ENCODE measurements at places on chromosomes 1 and 21.

DNA sequence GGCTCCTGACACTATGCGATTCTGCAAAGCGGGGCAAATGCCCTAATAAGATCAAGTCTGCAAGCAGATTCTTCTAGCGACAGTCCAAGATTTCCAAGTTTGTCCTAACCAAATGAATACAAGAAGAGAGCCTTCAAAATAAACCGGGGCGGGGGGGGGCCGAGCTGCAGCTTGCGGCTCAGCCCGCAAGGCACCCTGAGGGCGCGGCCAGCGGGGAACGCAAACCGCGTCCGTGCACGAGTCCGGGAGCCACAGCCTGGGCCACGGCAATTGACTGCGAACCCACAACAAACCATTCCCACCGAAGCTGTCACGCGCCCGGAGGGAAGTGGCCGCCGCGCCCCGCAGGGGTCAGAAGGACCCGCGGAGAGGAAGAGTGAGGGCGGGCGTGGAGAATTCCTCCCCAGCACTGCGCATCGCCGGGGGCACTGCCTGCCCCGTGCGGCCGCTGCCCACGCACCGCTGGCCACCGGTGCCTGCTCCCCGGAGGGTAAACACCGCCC lies 687 bp downstream of the TGFBR3 start:
- no peak for DNase-seq

DNA sequence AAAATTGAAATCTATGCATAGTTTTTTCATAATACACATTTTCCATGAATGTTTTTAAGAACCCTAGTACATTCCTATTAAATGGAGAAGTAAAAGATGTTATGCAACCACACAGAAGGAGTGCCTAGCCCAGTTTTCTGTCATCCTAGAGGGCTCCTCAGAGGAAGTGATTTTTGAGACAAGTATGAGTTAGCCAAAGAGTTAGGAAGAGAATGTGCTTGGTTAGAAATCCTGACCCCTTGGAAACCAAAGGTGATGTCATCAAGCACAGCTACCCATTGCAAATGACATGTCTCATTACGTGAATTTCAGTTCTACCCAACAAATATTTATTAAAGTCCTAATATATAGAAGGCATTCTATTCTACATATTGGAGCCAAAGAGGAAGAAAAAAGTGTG lies 88.9 kb upstream of the TNFSF4 start:
- DNase-seq, result peak; percentile 29

- peak; percentile 39 for DNase-seq
These were observed 89.9 kb upstream of the SLC2A1 start for GRCh38 chr1:43048601-43049011.

DNA sequence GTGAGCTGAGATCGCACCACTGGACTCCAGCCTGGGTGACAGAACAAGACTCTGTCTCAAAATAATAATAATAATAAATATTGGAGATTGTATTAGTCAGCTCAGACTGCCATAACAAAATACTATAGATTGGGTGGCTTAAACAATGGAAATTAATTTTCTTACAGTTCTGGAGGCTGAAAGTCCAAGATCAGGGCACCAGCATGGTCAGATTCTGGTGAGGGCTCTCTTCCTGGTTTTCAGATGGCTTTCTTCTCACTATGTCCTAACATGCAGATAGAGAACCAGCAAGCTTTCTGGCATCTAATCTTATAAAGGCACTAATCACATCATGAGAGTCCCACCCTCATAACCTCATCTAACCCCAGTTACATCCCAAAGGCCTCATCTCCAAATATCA lies 23.2 kb upstream of the DDAH1 start:
- DNase-seq, result no peak

DNA sequence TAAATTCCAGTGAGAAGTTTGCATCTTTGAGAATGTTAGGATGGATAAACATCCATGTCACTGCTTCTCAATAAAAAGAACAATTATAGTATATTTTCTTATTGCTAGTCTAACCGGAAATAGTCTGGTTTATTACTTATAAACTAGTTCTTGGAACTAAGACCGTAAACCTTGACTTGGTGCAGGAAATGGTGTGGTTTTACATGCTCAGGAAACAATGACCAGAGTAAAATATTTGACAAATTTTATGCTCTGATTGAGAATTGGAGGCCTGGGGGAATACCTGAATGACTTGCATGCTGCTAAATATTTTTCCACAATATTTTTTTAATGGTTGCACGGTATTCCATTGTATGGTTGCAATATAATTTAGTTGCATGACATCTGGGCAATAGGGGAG lies 76.3 kb downstream of the XCL2 start:
- no peak for DNase-seq

DNA sequence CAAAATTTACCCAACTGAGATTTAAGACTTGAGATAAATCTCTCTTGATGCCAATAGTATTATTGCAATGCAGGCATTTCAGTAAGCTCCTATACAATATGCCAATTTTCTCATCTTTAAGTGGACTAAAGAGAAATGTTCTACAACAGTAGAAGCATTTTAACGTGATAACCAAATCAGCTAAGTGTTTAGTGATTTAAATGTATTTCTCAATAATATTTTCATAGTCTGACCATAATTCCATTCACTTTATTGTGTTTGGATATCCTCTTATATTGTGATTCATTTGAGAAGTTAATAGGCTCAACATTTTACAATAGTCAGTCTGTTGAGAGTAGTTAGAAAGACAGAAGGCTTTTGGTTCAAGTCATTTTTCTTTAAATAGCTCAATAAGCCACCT lies 44.6 kb upstream of the DR1 start:
- no peak for DNase-seq

DNA sequence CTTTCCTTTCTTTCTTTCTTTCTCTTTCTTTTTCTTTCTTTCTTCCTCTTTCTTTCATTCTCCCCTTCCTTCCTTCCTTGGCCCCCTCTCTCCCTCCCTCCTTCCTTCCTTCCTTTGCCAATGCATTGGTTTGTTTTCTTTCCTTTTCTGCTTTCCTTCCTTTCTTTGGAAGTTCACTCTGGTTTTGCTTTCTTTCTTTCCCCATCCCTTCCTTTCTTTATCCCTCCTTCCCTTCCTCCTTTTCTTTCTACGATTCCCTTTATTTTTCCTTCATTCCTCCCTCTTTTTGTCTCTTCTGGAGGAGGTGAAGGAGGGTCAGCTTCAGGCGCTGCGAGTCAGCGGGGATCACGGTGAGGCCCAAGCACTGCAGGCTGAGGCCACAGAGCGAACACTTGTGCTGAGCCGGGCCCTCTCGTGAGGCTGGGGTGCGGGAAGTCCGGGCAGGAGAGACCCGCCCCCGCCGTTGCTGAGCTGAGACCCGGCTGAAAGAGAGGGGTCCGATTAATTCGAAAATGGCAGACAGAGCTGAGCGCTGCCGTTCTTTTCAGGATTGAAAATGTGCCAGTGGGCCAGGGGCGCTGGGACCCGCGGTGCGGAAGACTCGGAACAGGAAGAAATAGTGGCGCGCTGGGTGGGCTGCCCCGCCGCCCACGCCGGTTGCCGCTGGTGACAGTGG lies 1.5 kb downstream of the SIM2 start:
- DNase-seq, result no peak

DNA sequence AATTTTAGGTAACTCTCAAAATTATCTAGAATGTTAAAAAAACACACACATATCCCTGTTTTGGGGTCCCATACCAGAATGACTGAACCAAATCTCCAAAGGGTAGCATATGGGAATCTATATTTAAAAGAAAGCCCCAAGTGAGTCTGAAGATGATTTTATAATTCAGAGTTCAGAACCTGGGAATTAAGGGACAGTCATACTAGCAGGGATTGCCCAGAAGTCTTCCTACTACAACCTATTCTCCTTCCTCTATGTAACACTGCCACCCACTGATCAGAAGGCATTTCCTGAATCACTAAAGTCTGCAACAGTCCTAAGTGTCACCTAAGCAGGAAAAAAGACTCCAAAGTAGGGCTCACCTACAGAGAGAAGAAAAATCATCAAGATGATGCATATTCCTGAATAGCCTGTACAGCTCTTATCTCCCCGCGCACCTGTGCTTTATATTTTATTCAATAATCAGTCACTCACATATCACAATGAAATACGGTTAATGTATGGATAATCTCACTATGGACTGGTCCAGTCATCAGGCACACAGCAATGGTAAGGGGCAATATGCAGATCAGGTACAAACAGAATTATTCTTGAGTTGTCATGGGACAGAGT lies 4.9 kb downstream of the RGS1 start:
- DNase-seq, result peak; percentile 63

- DNase-seq, result no peak
These were observed 28.4 kb downstream of the NTPCR start for GRCh38 chr1:232978815-232979214.

DNA sequence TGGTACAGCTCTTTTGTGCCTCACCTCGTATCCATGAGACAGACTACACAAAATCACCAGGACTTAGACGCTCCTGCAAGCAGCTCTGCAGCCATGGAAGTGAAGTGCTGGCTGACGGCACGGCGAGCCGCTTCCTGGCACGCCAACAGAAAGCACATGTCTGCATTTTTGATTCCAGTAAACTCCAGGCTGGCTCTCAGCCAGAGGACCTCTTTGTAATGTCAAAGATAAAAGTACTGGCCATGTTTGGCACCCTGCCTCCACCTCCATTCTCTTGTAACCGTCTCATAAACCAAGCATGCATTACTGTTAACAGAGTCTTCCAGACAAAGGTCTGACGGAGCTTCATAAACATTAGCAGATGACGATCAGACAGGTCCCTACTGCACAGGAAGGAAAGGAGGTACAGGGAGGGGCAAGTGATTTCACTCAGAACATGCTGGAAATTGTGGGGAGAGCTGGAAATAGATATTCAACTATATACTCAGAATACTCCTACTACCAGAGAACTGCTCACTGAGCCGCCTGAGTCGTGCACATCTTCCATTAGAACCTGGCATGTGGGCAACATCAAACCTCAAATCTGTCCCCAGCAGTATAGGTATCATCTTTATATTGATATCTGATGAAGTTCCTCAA lies 632.0 kb downstream of the SMYD3 start:
- DNase-seq, result peak; percentile 99

DNA sequence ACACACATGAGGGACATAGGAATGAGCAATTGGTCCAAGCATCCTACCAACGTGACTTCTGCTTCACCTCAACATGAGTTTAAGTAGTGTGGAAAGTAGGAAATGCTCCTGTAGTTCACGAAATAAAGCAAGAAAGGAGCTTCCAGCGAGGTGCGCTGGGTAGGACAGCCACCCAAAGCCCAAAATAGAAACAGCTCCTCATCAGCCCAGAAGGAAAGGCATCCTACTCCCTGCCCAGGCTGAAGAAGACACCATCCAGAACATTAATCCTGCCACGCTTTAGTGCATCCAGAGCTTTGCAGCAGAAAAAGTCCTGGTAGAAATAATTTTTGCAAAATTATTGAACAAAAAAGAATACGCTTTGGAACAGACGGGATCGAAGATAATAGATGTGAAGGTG lies 25.9 kb downstream of the CCDC185 start:
- no peak for DNase-seq

- no peak for DNase-seq
These were observed 98.5 kb downstream of the TRIM11 start for GRCh38 chr1:228308085-228308601.

DNA sequence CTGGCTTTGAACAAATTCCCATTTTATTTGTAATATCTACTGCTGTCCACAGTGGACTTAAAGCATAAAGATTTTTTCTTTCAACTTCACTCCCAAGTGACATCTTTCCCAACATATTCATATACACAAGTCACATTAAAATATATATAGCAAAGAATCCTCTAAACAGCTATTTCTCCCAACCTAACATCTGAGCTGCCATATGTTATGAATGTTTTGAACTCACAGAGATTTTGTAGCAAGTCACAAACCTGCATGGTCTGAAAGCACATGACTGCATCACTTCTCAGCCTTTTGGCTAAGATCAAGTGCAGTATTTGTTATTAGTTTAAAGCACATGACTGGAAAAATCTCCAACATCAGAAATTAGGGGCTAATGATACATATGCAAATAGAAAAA lies 7.7 kb upstream of the HFM1 start:
- DNase-seq, result no peak

Data from fibroblast of villous mesenchyme (primary cell).